Fibroblast of villous mesenchyme (primary cell): ENCODE measurements at places on chromosomes 11 and 22.

- no peak for DNase-seq
These were observed 22.2 kb upstream of the TP53I11 start for GRCh38 chr11:44972746-44973435.

DNA sequence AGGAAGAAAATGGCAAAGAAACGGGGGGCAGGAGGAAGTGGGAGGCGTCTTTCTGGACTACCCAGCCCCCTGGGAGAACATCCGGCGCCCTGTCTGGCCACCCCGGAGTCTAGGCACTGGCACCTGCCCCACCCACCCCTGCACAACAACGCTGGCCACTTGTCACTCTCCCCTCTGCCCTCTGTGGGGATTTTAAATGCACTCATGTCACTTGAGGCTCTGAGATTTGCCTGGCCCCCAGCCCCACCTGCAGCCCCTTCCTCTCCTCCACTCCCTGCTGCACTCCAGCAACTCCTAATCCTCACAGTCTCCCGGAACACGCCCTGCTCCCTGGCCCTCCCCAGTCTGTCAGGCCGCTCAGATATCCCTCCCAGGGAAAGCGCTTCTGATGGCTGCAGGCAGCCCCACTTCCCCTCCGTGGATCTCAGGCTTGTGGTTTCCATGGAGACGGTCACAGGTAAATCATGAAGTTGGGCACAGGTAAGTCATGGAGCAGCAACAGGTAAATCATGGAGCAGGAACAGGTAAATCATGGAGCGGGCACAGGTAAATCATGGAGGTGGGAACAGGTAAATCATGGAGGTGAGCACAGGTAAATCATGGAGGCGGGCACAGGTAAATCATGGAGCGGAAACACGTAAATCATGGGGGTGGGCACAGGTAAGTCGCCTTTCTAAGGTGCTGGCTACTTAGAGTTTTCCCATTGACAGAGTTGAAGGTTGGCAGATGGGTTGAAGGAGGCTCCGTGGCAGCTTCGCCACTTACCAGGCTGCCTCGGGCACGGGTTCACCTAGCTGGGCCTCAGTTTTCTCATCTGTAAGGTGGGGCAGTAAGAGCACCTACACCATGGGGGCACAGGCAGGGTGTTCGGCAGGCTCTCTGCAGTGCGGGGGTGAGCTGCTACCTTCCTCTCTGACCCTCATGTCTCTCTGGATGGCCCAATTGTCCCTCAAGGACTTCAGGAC, 79.0 kb upstream of the SHISAL1 start:
- DNase-seq, result no peak

- peak; percentile 59 for DNase-seq
These were observed 33.3 kb downstream of the ANO1 start for GRCh38 chr11:70111269-70112016.

DNA sequence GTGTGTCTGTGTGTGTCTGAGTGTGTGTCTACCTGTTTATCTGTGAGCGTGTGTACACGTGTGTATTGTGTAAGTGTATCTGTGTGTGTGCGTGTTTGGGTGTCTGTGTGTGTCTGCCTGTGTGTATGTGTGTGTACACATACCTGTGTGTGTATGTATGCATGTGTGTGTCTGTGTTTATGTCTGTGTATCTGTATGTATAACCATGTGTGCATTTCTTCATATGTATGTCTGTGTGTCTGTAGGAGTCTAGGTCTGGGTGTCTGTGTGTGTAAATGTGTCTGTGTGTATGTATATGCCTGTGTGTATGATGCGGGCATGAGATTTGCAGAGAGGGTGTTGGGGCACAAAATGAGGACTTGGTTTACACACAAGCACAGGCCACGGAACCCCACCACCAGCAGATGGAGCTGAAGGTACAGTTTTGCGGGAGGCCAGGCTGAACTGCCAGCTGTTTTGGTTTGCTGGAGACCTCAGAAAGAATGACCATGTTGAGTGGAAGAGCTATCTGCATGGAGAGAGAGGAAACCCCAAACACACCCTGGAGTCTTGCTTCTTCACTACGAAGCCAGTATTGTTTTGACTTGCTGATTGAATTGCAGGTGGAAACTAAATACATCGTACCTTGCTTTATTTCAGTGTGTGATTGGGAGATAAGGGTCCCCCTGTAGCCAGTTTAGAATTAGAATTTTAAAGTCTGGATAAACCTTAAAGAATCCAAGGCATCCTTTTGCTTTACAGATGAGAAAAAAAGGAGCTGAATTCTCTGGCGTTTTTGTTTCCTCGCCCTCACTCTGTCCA, 497.2 kb downstream of the NTM start:
- peak; percentile 75 for DNase-seq

GRCh38 chr22:41245917-41246499, 5.3 kb upstream of the CHADL start:
- no peak for DNase-seq

DNA sequence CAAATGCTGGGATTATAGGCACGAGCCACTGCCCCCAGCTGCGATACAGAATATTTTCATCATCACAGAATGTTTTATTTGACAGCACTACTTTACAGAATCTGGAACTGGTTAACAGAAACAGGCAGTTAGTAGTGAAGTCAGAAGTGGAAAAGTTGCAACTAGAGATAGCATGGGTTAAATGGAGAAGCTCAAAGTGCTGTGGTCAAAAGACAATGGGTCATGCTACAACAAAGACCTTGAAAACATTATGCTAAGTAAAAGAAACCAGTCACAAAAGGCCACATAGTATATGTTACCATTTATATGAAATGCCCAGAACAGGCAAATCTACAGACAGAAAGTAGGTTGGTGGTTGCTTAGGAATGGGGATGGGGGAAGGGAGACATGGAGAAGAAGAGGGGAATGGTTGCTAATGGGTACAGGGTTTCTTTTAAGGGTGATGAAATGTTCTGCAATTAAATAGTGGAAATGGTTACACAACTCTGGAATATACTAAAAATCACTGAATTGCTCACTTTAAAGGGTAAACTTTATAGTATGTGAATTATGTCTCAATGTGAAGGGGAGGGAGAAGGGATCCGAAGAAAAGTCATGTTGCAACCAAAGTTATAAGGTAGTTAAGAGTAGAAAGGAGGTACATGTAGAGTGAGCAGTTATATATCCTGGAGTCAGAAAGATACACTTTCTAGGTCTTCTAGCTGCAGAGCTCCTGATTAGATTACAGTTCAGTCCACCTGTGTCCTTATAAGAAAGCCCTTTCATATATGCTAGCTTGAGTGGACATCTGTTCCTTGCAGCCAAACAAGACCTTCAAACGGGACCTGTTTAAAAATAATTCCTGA, 46.3 kb upstream of the RAPSN start:
- peak; percentile 87 for DNase-seq

DNA sequence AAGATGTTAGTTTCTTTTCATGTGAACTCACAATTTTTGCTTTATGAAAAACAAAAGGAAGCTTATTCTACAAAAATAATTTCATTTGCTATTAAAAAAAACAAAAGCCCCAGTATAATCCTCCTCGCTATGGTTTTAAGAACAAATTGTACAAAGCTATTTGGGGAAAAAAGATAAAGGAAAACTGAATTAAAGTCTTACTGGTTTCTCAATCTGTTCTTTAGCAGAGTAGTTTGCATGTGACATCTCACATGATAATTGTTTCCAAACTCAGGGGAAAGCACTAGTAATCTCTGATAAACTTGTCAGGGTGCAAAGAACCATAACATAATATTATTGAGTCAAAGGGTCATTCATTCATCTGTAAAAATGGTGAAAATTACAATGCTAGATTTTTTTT, 2.9 kb upstream of the DDI1 start:
- DNase-seq, result peak; percentile 52

GRCh38 chr22:43890901-43891331, 897 bp downstream of the PNPLA5 start:
- DNase-seq, result no peak

GRCh38 chr22:41193829-41194228, 11.3 kb upstream of the L3MBTL2 start:
- no peak for DNase-seq

DNA sequence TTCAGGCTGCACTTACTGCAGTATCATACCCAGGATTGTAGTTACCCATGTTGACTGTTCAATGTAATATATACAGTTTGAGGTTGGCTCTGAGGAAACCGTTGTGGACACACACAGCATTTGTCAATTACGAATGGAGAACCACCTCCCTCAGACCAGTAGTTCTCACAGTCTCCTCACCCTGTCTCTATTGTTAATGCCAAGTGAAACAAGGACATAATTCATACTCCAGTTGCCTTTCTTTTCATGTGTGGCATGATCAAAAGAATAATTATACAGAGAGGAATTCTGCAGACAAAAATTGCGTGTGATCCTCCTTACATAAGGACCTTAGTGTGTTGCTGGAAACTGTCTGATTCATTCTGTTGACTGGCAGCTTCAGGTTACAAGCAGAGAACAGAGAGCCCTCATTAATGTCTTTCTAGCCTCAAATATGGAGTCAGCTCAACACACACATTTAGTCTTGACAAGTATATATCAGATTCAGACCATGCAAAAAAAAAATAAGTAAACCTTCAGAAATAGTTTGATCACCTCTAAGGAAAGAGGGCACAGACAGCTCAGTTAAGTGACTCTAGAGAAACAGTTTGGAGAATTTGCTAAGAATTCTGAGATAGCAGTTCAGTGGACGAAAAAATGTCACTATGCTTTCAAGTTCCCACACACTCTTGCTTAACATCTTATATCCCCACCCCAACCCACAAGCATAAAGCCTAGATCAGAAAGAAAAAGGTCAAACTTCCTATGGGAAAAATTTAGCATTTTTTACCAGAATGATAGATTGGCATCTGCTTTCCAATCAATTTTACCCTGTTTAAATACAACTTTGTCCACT, 96.1 kb downstream of the MAML2 start:
- peak; percentile 56 for DNase-seq

DNA sequence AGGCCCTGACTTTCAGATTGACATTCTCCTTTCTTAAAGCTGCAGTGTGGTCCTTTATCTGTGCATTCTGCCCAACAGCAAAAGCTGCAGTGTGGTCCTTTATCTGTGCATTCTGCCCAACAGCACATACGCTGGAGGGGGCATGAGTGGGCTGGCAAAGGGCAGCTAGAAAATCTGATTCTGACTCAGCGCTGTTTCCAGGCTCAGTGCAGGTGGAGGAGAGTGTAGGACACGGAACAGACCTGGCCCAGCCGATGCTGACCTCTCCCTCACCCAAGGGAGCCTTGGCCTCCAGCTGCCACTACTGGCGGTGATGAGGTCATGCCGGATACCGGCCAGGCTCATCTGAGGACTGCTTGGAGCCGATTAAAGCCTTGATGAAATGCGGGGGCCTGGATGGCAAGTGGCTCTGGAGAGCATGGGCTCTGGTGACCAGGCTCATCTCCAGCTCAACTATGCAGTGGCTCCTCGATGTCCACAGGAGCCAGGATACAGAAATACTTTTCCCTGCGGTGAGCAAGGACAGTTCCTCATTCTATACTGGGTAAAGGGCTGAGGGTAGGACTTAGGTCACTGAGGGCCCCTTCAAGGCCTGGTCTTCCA, 84.6 kb downstream of the CLPB start:
- no peak for DNase-seq

DNA sequence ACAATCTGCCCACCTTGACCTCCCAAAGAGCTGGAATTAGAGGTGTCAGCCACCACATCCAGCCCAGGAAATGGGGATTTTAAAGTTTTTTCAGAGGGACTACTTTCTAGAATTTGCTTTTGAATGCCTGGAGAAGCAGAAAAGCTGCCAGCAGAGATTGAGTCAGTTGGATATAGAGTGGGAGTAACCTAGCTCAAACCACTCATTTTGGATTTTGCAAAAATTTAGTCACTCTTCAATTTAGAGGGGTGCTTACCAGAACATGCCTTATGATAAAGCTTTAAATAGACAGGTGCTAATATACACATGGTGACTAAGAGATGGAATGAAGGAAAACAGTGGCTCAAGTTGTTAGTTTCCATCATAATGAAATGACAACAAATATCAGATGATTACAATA, 26.5 kb upstream of the PSMA1 start:
- DNase-seq, result no peak

DNA sequence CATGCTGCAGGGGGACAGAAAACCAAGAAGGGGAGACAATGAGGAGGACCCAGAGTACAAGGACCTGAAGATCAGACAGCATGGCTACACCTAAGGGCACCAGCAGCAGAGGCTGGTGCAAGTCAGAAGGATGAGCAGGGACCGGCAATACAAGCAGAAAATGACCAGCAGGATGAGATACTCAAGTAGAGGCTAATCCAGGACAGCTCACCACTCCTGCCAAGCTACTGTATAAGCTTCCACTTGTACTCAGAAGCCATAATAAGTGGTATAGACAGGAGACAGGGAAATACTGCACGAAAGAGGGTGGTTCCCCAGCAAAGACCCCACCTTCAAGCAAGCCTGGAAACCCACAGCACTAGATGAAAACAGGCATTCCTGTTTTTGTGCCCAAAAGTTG, 138.7 kb upstream of the ZC3H12C start:
- no peak for DNase-seq

GRCh38 chr22:21766691-21767462, 31.3 kb upstream of the YPEL1 start:
- no peak for DNase-seq

DNA sequence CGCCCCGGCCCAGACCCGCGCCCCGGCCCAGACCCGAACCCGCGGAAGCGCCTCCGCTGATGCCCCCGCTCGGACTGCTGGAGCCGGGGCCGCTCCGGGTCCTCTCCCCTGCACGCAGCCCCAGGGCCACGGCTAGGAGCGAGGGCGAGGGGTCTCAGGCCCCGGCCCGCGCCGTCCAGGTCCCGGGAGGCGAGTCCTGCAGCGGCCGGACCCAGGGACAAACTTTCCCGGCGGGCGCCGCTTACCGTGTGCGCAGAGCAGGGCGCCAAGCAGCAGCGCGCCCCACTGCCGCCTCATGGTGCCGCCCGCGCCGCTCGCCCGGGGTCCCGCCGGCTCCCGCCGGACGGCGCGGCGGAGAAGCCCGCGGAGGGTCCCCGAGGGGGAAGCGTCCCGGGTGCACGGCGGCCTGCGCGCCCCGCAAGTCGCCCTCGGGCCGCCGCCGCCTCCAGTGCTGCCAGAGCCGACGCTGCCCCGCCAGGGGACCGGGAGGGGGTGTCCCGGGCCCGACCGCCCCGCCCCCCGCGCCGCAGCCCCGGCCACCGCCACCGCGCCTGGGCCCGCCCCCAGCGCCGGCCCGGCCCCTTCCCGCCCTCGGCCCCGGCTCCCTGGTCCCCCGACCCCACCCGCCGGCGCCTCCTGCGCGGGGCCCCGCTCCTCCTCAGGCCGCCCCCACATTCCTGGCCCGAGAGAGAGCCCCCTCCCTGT, at the start of gene LRP4:
TSS of gene LRP4 (minus strand) at position 468 of the 705 bp plus-strand sequence. CDS start at position 297, 171 bp downstream.
- DNase-seq, result peak; percentile 33

DNA sequence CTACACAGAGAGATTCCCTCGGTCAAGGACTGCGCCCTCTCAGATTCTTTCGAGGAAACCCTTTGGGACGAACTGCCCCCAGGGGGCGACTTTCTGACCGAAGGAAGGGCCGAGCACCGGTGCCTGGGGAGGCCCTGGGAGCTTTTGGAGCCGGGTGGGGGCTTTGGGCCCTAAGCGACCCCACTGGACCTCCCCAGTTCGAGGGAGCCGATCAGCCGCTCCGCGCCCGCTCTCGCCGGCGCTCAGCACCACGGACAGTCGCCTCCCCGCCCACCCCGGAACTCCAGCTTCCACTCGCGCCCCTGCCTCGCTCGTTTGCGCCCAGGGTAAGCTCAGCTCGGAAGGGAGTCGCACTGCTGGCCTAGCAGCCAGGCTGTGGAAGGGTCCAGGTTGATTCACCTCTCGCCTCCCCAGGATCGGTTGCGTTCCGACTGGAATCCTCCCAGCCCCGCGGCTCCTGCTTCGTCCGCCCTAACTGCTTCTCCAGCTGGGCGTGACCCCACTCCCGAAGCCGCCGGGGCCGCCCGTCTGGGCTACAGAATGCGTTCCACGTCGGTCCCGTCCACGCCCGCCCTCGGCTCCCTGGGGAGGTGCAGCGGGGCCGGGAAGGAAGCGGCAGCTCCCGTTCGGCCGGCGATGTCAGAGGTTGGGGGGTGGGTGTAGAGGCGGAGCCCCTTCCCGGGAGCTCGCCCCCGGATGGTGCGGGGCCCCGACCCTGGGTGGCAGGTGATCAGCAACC, 428 bp downstream of the SCN3B start:
- peak; percentile 51 for DNase-seq
